ENCODE measurements at places on chromosomes 11 and 22.

GRCh38 chr11:125588505-125588904 is 4.1 kb upstream of the STT3A start:
- DNase-seq, result no peak

- DNase-seq, result no peak
These were observed 12.4 kb downstream of the PIWIL3 start for GRCh38 chr22:24761888-24762675.

GRCh38 chr11:108897071-108897481 is 232.2 kb downstream of the DDX10 start:
- DNase-seq, result no peak

DNA sequence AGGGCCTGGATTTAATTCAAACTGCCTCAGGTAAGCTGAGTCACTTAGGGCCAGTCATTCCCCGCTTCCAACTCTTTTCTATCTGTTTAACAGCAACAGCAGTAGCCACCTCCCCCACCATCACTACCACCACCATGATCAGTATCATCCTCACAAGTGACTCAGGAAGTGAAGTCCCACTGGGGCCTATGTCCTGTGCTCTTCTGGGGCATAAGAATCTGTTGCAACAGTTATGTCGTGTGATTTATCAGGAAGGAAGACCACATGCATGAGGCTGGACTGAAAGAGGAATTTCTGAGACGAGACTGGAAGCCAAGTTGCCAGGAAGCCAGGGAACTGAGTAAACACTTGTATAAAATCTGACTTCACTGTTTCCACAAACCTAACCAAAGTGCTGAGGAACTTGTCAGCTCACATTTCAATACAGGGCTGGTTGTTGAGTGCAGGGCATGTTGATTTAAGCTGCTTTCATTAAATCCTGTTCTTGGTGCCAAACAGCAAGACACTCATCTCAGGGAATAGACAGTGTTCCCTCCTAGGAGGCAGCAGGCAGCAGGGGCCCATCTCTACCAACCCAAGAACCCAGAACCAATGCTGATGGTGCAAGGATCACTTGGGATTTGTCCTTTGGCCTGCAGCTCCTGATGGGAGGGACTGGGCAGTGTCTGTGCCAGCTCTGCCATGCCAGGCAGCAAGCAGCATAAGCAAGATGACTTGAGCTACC is 226.7 kb upstream of the NARS2 start:
- DNase-seq, result no peak

DNA sequence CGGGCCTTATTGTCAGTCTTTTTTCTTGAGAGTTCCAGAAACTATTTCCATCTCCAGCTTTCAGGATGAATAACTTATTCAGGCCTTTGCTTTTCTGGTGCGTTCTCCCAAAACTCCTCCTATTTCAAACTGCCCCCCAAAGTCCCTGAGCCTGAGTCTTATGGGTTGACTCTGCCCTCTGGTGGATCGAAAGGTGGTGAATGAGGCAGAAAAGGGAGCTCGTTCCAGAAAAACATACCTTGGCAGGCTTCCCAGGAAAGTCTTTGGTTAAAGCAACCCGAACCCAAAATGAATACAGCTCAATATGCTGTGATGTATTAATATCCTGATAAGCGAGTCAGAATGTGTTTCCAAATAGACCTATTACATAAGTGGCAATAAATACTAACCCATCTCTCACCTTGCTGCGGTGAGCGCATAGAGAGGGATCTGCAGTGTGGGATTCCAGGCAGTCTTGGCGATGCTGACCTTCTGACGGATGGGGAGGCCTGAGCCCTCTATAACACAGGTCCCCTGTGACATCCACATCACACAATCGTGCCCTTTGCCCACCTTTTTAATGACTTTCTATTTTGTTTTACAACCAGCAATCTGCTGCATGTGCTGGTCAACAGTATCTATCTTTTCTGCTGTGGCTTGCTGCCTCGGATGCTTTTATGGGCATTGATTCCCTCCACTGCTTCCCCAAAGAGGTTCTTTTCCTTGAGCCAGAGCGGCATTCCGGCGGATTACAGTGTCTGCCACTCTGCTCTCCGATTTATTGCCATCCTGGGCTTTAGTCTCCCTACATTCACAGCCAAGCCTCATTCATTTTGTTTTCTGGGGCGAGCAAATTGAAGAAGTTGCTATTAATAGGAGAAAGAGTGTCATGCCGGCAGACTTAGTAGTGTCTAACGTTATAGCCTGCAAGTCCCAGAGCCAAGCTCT is 756.8 kb downstream of the NTM start:
- DNase-seq, result no peak

GRCh38 chr22:48863965-48864528 is 963.6 kb downstream of the BRD1 start:
- no peak for DNase-seq

GRCh38 chr11:76459846-76460245 is 15.0 kb downstream of the EMSY start:
- no peak for DNase-seq

DNA sequence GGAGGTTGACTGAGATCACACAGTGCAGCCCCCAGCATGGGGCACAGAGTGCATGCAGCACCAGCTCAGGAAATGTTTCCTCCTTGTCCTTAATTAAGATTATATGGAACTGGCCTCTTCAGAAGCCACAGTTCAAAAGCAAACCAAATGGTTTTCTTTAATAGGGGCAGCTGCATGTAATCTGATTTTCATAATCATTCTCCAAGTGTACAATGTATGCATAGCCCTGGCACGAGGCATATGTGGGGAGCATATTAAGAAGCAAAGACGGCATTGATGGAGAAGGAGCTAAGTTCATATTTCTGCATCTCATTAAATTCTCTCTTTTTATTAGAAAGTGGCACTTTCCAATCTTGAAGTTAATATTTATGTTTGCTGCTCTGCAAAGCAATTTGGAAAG is 9.9 kb upstream of the PARVB start:
- no peak for DNase-seq

- no peak for DNase-seq
These were observed 2.5 kb downstream of the DBX1 start for GRCh38 chr11:20157728-20158127.

- no peak for DNase-seq
These were observed 345.8 kb downstream of the CNTN5 start for GRCh38 chr11:99366546-99366945.
